ENCODE measurements at places on chromosomes 7 and 10.
A peak's percentile ranks its signal among the peaks of the same experiment; 100 is the strongest.

- peak; percentile 62 for DNase-seq
Observed at GRCh38 chr10:97724341-97724941, 10.9 kb downstream of the MARVELD1 start.

GRCh38 chr10:117226813-117227451 lies 14.0 kb upstream of the SLC18A2 start:
- peak; percentile 35 for DNase-seq

GRCh38 chr7:151599401-151600227 lies 79.9 kb upstream of the RHEB start:
- peak; percentile 96 for DNase-seq

GRCh38 chr7:91411060-91411459 lies 146.8 kb downstream of the FZD1 start:
- no peak for DNase-seq

DNA sequence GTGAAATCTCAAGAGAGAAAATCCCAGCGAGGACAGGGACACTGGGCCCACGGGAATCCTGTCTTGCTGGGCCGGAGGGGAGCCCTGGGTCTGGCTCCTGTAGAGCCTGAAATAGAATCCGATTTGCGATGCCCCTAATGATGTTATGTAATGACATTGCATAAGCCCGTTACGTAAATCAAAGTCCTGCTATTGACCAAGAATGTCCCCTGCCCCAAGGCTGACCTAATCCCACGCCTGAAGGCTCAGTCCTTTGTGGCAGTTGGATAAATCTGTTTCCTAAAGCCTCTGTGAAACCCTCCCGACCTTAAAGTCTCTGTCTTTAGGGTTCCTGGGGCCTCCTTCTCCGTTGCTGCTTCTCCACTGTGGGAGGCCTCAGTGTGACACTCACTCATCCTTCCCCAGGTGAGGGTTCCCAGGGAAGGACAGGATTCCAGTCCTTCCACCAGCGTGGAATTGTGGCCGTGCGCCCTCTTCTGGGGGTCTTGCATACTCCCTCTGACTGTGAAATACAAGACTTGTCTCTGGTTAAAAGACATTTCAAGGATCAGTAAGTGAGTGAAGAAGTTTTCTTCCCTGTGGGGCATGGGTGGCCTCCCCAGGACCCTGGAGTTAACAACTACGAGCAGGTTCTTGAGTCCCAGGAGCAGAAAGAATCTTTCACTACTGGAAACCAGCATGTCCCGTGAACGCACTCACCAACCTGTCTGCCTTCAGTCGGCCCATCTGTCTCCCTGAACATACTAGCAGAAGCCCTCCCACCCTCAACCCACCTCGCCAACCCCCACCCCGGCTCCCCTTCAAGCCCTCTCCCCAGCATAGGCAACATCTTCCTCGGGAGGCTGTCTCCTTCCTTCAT lies 19.8 kb downstream of the ZNF467 start:
- DNase-seq, result peak; percentile 33

DNA sequence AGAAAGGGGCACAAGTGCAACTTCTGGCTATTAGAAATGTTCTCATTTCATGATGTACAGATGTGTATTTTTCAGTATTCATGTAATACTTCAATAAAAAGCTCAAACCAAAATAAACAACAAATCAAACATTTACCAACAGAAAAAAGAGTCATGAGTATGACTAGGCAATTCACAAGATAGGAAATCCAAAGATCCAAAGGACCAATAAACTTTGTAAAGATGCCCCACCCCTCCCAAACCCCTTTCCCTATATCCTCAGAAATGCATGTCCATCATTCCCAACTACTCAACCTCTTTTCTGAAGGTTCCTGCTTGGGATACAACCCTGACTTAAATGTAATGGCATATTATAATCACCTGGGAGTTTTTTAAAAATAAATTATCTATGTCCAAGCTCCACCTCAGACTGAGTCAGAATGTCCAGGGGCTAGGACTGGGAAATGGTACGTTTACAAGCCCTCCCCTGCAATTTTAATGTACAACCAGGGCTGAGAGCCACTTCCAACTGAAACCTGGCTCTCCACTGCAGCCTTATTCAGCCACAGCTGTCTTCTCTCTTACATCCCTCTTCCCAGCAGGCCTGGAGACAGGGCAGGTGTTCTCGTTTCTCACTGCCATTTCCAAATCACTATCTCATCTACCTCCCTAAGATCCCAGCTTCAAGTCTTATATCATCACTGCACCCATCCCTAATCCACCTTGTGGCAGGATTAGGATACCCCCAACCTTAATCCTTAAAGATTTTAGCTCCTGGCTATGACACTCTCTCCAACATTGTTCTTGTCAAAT lies 36.5 kb downstream of the COA1 start:
- DNase-seq, result no peak

DNA sequence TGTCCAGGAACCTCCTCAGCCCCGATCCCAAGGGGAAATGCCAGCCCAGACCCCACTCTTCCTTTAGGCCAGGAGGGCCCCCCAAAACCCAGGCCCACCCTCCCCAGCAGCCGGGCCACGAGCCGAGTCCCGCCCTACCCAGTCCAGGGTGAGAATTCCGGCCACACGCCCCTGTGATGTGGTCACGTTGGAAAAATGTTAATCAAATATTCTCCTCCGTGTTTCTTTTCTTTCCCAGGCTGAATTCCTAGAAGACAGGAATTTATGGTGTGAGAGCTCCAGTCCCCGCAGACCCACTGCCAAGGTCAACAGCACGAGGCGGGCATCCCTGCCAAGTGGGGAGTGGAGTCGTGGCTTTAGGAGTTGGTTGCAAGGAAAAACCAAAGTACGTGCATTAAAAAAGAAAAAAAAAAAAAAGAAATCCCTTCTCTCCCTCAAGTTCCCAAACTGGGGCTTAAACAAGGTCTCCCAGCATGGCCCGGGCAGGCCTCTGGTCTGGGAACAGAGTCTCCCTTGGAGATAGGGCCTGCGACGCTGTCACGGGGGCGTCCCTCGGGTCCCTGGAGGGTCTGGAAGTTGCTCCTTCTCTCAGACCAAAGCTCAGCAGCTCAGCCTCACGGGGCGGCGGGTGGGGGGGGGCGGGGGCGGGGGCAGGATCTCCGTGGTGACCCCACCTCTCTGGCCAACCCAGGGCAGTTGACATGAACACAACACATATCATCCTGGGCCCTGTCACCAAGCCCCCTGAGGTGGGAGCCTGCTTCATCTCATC lies 28.1 kb upstream of the ELN start:
- DNase-seq, result peak; percentile 99

DNA sequence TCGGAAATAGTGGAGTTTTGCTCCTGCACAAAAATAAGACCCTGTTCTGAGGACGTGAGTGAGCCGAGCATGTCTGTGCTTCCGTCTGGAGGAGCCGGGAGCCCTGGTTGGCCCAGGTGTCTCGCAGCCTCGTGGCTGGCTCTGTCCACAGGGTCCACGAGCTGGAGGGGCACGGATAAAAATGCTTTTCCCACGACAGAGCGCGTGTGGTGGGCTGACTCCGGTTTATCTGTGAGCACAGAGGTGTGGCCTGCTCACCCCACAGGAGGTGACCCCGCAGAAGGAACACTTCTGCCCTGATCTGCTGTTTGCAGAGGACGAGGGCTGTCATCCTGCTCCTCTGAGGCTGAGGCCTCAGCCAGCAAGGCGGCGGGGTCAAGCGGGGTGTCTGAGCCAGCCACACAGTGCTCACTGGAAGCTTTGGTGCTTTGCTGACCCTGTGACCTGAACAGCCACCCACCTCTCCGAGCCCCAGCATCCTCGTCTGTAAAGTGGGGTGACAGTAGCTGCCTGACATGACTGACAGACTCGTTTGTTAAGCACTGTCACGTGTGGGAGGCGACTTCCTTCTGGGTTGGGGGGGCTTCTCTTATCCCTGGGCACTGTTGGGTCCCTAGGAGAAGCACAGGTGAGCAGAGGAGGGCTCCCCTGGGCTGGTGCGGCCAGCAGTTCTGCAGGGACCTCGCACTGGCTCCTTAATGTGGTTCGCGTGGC lies 162.5 kb downstream of the DNAJB6 start:
- no peak for DNase-seq

- DNase-seq, result no peak
Observed at GRCh38 chr7:150382123-150382843, 3.2 kb downstream of the ZNF775 start.

DNA sequence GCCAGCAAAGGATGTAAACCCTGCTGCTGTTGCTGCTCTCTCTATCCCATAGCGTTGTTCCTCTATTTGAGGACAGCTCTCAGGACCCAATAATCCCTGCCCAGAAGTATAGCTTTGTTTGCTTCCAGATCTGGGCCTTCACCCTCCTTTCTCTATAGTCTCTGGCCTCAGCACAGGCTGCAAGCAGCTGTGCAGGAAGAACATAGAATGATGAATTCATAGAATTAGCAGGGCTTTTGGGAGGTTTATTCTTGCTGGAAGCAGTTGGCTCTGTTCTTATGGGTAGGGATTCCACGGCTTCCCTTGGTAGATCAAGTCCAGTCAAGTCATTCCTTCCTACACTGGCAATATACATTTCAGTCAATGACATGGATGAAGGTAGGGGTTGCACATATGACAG lies 354.7 kb downstream of the HPSE2 start:
- no peak for DNase-seq

GRCh38 chr10:14648005-14648765 lies 126.5 kb downstream of the FAM107B start:
- peak; percentile 62 for DNase-seq
